Lung (tissue), 17 donors: ENCODE measurements at places on chromosomes 11 and 22. TPM values are rescaled to one million over a fixed set of nuclear protein-coding genes. Genes with fewer than 3 reads are reported as not detected.

SMIM38 gene
- total RNA-seq, result 1.3 TPM

MPZL2 gene
- total RNA-seq, result 143 TPM

DNA sequence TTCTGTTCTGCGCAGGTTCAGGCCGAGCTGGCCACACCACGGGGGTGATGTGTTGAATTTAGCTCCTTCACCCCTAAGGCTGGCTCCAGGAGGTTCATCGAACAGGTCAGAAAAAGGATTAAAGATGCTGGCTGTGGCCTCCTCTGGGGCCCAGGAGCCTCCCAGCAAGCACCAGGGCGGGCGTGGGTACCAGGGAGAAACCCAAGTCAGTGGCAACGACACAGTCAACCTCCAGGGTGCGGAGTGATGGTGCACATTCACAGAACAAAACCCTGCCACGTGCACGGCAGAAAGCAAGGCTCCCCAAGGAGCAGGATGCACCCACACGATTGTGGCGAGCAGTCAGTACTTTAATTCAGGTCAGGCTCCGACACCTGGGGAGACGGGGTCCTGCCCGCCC lies 10.8 kb downstream of the C11orf24 start:
- DNase-seq, result no peak

- DNase-seq, result peak; percentile 85
Measured at GRCh38 chr22:31676700-31677099, 14.7 kb upstream of the PISD start.

GRCh38 chr11:72613977-72614376 lies 60.2 kb downstream of the PDE2A start:
- DNase-seq, result peak; percentile 14

- DNase-seq, result no peak
Measured at GRCh38 chr22:49768077-49768910, 59.4 kb downstream of the BRD1 start.

GRCh38 chr22:48370508-48371325 lies 1457.0 kb downstream of the BRD1 start:
- peak; percentile 49 for DNase-seq

GRCh38 chr22:39207141-39208012 lies 37.4 kb downstream of the PDGFB start:
- DNase-seq, result no peak

DNA sequence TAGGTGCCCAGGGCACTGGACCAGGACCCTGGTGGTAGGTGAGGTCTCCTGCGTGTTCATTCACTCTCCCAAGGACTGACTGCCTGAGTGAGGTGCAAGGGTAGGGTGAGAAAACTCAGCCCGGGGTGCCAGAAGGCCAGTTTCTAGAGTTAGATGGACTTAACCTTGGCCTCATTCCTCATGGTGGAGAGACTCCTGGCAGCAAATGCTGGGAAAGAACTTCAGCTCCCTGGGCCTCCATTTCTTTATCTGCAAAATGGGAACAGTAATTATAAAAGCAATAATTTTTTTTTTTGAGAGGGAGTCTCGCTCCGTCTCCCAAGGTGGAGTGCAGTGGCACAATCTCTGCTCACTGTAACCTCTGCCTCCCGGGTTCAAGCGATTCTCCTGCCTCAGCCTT lies 47.7 kb downstream of the TRIOBP start:
- DNase-seq, result no peak

GRCh38 chr11:60016881-60017280 lies at the start of gene OOSP4B:
Gene OOSP4B (plus strand): TSS chr11:60017181.
- no peak for DNase-seq

GRCh38 chr11:69153661-69154060 lies 2.1 kb upstream of the SMIM38 start:
- DNase-seq, result no peak
